ENCODE measurements at places on chromosomes 5 and 9.

DNA sequence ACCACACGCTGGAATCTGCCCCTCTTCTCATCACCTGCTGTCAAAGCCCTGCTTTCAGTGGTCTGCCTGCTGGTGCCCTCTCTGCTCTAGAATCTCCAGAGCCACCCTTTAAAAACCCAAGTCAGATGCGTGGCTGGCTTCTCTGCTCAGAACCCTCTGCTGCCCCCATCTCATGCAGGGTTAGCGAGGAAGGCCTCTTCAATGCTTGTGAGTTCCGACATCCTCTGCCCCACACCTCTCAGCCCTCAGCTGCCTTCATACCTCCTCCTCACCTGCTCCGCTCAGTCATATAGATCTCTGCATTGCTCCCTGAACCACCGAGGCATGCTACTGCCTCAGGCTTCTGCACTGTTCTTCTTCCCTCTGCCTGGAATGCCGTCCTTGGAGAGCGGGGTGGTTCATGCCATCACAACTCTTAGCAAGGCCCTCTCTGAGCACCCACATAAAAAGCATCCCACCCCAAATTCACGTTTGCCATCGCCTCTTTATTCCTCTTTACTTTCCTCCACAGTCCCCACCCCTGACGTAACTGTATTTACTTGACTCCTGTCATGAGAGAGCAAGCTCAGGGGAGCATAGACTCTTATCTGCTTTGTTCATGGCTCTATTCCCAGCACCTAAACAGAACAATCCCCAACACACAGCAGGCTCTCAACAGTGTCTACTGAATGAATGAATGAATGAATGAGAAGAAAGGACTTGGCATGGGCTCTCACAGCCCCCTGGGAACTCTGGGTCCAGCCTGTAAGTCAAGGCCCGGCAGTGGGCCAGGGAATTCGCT lies 10.4 kb downstream of the SHB start:
- DNase-seq, result no peak
- no peak overlapping the region for H3K27ac ChIP-seq

GRCh38 chr5:56037531-56038010 lies 42.8 kb upstream of the IL6ST start:
- H3K36me3 ChIP-seq, result no peaks in the 10 kb centered on the region
- H3K4me3 ChIP-seq, result no peak overlapping the region
- H3K27me3 ChIP-seq, result no peaks in the 10 kb centered on the region
- peaks cover 9% of the 10 kb centered on the region for H3K4me1 ChIP-seq

DNA sequence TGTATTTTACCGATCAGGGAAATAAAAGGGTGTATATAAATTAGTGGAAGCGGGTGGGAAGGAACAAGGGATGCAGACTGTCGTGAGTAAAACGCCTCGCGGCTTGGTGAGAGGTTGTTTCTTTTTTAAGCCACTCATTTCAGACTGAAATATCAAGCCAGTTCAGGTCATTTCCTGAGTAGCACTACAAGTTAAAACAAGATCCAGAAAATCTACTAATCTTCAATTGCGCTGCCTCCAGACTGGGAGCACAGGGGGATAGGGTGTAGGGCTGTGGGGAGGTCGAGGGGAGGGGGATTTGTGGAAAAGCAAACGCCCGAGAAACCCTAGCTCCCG lies 140.8 kb downstream of the TSSK1B start:
- H3K27ac ChIP-seq, result peak overlapping the region; percentile 18
- DNase-seq, result no peak
- peak overlapping the region; percentile 79 for H3K4me3 ChIP-seq
- H3K4me1 ChIP-seq, result peaks cover 17% of the 10 kb centered on the region
- no peaks in the 10 kb centered on the region for H3K36me3 ChIP-seq

DNA sequence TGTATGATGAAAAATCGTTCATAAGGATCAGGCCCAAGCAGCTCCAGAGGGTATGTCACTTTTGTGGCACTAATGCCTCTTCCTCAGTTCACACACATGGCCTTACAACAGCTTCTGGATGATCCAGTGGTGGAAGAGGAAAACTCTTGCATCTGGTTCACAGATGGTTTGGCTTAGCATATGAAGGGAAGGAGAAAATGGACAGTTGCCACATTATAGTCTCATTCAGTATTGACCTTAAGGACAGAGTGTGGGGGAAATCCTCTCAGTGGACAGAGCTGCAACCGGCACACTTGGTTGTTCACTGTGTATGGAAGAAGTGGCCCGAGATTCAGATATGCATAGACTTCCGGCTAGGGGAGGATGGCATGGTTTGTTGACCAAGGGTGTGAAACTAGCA lies 22.8 kb downstream of the C9orf57 start:
- H3K27ac ChIP-seq, result no peak overlapping the region
- no peak for DNase-seq
- no peaks in the 10 kb centered on the region for H3K27me3 ChIP-seq

DNA sequence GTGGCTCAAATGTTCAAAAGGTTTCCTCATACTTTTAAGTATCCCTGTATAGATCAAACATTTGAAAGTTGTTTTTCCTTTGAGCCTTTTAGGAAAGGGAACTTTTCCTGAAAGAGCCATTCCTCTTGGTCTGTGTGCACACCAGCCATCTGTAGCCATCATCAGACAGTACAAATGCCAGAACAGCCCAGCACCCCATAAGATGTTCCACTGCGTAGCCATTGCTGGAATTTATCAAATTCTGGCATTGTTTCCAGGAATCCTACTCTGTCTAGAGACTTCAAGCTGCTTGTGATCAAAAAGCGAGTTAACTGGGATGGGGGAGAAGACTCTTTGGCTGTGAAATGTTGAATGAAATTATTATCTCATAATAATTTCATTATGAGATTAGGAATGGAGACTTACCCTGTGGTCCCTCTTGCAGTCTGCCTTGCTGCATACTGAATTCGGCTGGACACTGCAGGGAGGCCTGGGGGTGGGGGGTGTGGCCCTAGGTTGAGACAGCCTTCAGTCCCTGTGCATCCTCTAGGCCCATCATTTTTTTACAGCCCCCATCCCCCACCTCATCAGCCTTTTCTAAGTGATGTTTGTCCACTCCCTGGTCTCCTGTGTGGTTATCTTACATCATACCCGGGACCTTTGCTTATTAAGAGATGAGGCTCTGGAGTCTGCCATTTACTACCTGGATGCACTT lies 99.8 kb downstream of the RALGPS1 start:
- no peak overlapping the region for H3K27ac ChIP-seq
- H3K4me3 ChIP-seq, result no peak overlapping the region
- H3K4me1 ChIP-seq, result no peaks in the 10 kb centered on the region
- H3K36me3 ChIP-seq, result no peaks in the 10 kb centered on the region
- no peaks in the 10 kb centered on the region for H3K27me3 ChIP-seq

DNA sequence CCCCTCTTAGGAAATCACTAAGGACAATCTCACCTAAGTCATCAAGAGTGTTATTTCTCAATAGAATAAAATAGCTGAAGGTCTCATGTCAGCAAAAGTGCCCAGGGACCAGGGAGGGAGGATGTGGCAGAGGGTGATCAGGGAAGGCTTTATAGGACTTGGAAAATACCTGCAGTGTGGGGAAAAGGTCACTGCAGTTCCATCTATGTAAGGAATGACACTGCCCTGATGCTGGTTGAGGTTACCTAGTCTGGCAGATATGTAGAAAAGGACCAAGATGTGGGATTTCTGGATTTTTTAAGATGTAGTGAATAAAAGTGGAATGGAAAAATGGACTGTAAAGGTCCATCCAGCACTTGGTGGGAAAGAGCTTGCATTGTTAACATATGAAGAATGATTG lies 18.3 kb downstream of the PRDM9 start:
- no peak for DNase-seq
- no peaks in the 10 kb centered on the region for H3K4me1 ChIP-seq
- no peak overlapping the region for H3K27ac ChIP-seq

DNA sequence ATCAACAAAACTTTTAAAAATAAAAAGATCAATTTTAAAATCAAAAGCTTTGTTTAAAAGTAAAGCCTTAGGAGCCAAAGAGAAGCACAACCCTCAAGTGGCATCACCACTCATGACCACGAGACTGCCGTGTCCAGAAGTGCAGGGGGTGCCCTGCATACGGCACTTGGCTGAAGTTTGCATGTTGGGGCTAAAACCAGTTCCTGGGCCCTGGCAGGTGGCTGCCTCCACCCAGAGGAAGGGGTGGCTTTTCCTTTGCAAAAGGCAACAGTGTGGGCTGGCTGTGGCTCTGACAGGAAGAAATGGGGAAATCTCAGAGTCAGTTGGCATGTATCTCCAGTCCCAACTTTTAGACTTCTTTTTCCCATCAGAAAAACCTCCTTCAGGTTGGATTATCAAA lies 15.3 kb downstream of the TRMO start:
- no peaks in the 10 kb centered on the region for H3K27me3 ChIP-seq
- H3K36me3 ChIP-seq, result peaks cover 24% of the 10 kb centered on the region
- H3K27ac ChIP-seq, result peak overlapping the region; percentile 55
- peak; percentile 7 for DNase-seq
- peak overlapping the region; percentile 37 for H3K4me3 ChIP-seq

DNA sequence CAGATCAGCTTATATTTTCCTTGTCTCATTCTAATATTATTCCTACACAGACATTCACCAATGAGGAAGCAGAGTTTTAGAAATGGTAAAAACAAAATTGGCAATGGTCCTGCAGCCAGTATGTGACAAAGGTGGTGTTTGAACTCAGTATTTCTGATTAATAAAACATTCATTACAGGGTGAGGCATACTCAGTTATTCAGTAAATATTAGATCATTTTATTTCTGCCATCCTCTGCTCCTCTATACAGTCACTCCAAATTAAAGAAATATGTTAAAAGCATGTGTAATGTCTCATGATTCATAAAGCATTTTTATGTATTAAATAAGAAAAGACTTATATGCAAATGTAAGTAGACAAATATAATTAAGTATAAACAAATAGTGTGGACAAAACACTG lies 684.6 kb upstream of the ACO1 start:
- no peak for DNase-seq
- no peak overlapping the region for H3K4me3 ChIP-seq
- H3K27ac ChIP-seq, result no peak overlapping the region
- H3K27me3 ChIP-seq, result no peaks in the 10 kb centered on the region

DNA sequence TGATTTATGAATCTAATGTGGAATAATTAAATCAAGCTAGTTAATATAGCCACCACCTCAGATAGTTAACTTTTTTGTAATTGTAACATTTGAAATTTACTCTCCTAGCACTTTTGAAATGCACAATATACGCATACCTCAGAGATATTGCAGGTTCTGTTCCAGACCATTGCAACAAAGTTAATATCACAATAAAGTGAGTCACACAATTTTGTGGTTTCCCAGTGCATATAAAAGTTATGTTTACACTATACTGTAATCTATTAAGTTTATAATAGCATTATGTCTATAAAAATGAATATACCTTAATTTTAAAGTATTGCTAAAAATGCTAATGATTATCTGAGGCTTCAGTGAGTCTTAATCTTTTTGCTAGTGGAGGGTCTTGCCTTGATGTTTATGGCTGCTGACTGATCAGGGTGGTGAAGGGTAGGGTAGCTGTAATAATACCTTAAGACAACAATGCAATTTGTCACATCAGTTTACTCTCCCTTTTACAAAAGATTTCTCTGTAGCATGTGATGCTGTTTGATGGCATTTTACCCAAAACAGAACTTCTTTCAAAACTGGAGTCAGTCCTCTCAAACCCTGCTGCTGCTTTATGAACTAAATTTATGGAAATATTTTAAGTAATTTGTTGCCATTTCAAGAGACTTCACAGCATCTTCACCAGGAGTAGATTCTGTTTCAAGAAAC lies 235.1 kb upstream of the ADAMTSL1 start:
- DNase-seq, result no peak
- H3K4me1 ChIP-seq, result no peaks in the 10 kb centered on the region
- no peaks in the 10 kb centered on the region for H3K36me3 ChIP-seq
- H3K27ac ChIP-seq, result no peak overlapping the region

- no peaks in the 10 kb centered on the region for H3K27me3 ChIP-seq
- no peak overlapping the region for H3K27ac ChIP-seq
- no peak overlapping the region for H3K4me3 ChIP-seq
- H3K4me1 ChIP-seq, result no peaks in the 10 kb centered on the region
These were observed 1200.6 kb downstream of the PTPRD start for GRCh38 chr9:9412241-9412640.

- no peaks in the 10 kb centered on the region for H3K36me3 ChIP-seq
- no peak for DNase-seq
- no peak overlapping the region for H3K27ac ChIP-seq
- no peaks in the 10 kb centered on the region for H3K27me3 ChIP-seq
- no peaks in the 10 kb centered on the region for H3K4me1 ChIP-seq
These were observed 120.3 kb downstream of the NREP start for GRCh38 chr5:111636736-111637135.

- H3K4me3 ChIP-seq, result no peak overlapping the region
- no peak overlapping the region for H3K27ac ChIP-seq
- no peak for DNase-seq
- H3K36me3 ChIP-seq, result no peaks in the 10 kb centered on the region
These were observed 15.9 kb upstream of the CDC20B start for GRCh38 chr5:55188656-55189540.

- no peak overlapping the region for H3K27ac ChIP-seq
- no peaks in the 10 kb centered on the region for H3K4me1 ChIP-seq
- no peaks in the 10 kb centered on the region for H3K36me3 ChIP-seq
- DNase-seq, result no peak
- H3K4me3 ChIP-seq, result no peak overlapping the region
These were observed 47.3 kb upstream of the TNC start for GRCh38 chr9:115165233-115165632.

GRCh38 chr9:81489046-81489445 lies 200.3 kb downstream of the TLE1 start:
- H3K27ac ChIP-seq, result no peak overlapping the region
- no peaks in the 10 kb centered on the region for H3K4me1 ChIP-seq
- H3K36me3 ChIP-seq, result no peaks in the 10 kb centered on the region
- DNase-seq, result no peak
- no peak overlapping the region for H3K4me3 ChIP-seq

DNA sequence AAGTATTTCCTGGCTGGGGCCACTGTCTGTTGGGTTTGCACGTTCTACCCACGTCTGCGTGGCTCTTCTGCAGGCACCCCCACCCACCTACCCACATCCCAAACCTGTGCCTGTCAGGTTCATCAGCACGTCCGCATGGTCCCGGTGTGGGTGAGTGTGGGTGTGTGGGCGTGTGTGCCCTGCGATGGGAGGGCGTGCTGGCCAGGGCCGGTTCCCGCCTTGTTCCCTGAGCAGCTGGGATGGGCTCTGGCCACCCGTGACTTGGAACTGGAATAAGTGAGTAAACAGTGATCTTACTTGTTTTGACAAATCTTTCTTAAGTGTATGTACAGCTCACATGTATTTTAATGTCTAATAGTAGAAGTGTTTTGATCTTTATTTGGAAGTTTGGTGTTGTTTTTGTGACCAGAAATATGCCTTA lies 20.4 kb downstream of the ERGIC1 start:
- peak overlapping the region; percentile 24 for H3K27ac ChIP-seq
- H3K4me3 ChIP-seq, result no peak overlapping the region
- peaks cover 34% of the 10 kb centered on the region for H3K4me1 ChIP-seq
